ENCODE measurements at places on chromosomes 1 and 21. TPM values are rescaled to one million over a fixed set of nuclear protein-coding genes. Genes with fewer than 3 reads are reported as not detected.

Gene SLC26A9
- not detected for total RNA-seq

Gene HTR6
- total RNA-seq: not detected

Gene PCAT6
- total RNA-seq: 0.26 TPM

Gene IFNLR1
- not detected for total RNA-seq

Gene COL11A1
- not detected for total RNA-seq

Gene GUCA2B
- total RNA-seq: not detected

Gene FBXO2
- 1.1 TPM for total RNA-seq

Gene RRP15
- total RNA-seq: 9.3 TPM

Gene SF3B4
- total RNA-seq: 12.4 TPM
